Dermis blood vessel endothelial cell (primary cell): ENCODE measurements at places on chromosomes 3 and 15. TPM values are rescaled to one million over a fixed set of nuclear protein-coding genes. Genes with fewer than 3 reads are reported as not detected.

ILDR1 gene
- total RNA-seq, result not detected in 2 replicates

CTDSPL2 gene
- total RNA-seq, result 68.4 and 84.9 TPM in 2 replicates

LRRK1 gene
- total RNA-seq, result 12.1 and 14.2 TPM in 2 replicates

CSPG4 gene
- 0.19 and 0.68 TPM in 2 replicates for total RNA-seq

PRRT3 gene
- total RNA-seq, result 0.68 and 0.84 TPM in 2 replicates

DNA sequence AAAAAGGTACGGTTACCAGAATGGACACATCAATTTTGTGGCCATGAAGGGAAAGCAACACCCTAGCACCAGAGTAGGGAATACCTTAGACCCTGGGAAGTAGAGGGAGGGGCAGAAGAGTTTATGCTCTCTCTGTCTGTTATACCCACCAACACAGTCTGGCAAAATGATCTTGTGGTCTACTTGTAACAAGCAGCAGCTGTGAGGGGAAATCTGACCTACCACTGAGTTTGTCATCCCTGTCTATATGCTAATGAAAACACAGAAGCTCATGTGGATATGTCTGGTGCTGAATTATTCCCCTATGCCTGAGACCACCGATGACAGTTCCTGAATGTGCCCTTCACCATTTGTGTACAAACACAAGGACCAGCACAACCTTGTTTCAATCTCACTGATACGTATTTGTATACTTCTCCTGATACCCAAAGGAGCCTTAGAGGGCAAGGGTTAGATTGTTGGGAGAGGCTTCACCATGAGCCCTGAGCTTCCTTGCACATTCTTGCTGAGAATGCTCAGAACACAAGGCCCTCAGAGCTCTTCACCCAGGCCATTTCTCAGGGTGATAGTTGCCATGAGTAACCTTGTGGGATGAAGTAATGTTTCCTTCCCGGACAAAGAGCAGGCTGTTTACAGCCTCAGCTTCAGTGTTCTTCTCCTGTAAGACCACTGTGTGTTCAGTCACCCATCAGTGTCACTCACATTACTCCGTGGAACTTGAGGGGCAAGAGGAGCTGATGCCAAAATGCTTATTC is 24.7 kb upstream of the ZNF639 start:
- DNase-seq, result peak; percentile 30

GRCh38 chr15:95016511-95017229 is 785.3 kb downstream of the MCTP2 start:
- DNase-seq, result no peak

DNA sequence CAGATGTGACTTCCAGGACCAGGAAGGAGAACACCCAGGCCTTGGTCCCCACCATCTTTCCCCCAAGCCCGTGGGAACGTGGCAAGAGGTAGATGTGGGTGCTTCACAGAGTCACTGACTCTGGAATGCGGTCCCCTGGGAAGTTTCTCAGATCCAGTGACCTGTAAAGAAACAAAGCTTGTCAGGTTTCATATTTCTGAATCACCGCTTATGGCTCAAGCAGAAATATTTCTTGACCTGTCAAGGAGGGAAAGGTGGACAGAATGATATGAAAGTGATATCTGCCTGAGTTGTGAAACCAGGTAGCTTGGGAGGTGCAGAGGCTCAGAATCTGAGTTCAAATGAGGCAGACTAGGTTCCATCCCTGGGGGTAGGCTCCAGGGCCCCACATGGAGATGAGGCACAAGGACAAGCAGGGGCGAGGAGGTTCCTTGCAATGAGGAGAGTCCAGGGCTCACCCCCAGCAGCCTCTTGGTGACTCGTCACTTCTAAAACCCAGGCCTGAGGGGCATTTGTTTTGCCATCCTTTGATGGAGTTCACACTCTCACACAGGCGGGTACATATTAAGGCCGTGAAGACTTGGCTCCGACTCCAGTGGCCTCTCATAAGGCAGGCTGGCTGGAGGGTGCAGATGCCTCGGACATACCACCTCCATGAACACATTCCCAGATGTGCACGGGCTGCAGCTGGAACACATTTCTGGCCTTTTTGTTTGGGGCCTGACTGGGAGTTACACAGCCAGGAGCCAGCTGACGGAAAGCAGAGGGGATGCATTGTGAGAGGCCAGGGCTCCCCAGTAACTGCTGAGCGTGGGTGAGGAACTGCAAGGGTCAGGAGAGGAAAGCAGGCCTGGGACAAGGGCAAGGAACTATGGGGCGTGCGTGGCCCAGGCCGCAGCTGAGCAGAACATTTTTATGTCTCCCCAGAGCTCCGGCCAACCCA is 1.3 kb downstream of the CILP start:
- DNase-seq, result no peak

DNA sequence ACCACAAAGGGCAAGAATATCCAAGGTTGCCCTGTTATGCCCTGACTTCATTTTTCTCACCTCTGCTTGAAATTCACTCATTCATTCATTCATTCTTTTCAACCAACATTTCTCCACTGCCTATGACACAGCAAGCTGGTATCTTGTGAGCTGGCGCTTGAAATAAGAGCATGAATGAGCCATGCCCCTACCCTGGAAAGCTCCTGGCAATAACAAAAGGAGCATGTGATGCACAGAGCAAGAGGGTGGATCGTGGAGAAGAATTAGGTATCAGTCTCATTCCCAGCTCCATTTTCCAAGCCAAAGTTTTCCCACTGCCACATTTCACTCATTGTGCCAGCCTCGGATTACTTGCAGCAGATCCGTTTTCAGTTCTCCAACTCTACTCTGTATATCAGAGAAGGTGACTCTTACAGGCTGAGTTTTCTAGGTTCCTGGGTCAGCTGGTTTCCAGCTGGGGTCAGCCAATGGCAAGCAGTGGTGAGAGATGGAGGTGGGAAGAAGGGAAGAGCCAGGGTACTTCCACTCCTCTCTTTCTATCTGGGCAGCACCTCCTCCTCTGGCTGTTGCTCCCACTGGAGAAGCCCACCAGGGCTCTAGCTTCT is 144.8 kb downstream of the SUCLG2 start:
- no peak for DNase-seq

DNA sequence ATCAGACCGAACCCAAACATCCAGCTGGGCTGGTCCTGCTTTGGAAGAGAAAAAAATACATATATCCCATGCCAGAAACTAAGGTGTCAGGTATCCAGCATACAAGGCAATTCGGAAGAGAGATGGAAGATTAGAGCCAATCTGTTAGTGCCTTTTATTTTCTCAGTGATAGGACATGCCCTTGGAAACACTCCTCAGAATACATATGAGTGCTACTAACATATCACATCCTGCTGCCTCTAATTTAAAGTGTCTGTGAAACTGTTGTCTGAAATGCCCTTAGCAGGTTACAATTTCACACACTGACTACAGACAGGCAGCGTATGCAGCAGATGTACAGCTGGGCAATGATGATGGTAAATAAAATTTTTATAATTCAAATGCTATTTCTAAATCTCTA is 78.9 kb downstream of the RBPMS2 start:
- no peak for DNase-seq

DNA sequence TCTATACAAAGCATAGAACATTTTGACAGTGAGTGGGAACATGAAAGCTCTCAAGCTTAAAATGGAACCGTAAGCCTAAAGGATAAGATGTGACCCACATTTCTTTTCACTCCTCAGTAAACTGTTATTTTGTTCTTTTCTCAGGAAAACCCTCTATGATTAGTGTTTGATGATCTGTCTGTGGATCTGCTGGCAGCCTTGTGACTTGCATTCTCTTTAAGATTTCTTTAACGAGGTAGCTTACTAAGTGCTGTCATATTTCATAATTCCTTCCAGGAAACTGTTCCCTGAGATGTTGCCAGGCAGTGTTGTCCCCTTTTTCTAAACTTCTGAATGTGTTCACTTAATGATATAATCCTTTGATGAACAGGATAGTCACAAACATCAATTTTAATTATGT is 167.6 kb downstream of the PYDC2 start:
- no peak for DNase-seq

DNA sequence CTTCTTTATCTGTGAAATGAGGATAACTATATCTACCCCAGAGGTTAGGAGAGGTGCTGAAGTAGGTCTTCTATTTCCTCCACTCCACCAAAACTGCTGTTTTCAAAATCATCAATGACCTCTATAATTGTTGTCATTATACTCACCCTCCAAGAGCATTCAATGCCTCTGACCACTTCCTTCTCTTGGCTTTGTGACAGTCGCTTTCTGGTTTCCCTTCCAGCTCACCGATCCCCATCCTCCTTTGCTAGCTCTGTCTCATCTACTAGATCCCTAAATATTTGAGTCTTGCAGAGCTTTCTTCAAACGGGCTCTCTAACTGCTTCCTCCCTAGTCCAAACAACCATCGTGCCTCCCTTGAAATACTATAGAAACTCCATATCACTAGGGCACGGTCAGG is 153.5 kb downstream of the RPLP1 start:
- DNase-seq, result no peak

DNA sequence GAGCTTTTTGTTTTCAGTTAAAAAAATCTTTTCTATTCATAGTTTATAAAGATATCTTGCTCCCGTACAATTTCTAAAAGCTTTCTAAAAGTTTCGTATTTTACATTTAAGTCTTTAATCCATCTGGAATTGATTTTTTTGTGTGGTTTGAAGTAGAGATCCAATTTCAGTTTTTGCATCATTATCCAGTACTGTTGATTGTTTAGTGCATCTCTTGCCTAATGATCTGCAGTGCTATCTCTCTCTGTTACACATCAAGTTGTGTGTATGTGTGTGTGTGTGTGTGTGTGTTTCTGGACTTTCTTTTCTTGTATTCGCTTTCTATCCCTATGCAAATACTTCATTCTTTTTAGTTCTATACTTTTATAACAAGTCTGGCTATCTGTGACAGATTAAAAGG is 605.8 kb upstream of the DPPA4 start:
- no peak for DNase-seq

GRCh38 chr15:48833526-48834239 is 22.8 kb upstream of the CEP152 start:
- no peak for DNase-seq

DNA sequence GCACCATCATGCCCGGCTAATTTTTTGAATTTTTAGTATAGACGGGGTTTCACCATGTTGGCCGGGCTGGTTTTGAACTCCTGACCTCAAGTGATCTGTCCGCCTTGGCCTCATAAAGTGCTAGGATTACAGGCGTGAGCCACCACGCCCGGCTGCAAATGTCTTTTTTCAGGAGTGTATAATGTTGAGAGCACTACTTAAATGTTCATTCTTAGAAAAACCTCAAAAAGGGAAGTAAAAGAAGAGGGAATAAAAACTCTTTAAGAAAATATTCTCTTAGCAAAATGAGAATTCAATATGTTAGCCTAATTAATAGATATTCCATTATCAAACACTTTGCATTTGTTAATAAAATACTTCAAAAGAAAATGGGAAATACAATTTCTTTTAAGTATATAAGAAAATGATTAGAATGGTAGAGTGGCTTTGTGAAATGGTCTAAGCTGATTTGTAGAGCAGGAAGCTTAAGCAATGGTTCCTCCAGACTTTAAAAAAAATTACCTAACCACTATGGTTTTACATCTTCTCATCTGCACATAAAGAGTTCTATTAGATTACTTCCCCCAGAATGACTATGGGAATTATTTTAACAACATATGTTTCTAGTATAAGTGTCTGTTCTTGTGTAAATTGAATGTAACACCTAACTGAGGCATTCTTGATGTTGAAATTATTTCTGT is 226.7 kb upstream of the ALCAM start:
- DNase-seq, result no peak

- no peak for DNase-seq
These were observed 45.7 kb downstream of the MORC1 start for GRCh38 chr3:109072194-109072593.

DNA sequence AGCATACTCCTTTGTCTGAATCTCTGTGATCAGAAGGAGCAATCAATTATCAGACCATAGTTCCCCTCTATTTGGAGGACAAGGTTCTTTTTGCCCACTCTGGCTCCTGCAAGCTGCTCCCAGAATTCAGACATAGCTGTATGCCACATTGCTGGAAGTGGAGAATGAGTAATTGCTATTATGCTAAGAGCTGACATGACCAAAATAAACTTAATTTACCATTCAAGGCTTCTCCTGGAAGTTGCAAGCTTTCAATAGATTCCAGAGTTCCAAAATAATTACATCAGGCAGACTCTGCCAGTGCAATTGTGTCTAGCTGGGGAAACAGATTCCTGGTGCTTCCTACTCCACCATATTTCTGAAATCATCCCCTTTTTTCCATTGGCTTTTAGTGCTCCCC is 7.6 kb upstream of the DRD3 start:
- DNase-seq, result no peak

GRCh38 chr3:120928991-120929390 is 21.0 kb downstream of the STXBP5L start:
- DNase-seq, result no peak

- no peak for DNase-seq
These were observed 76.8 kb downstream of the LEKR1 start for GRCh38 chr3:156902916-156903315.

GRCh38 chr3:32712506-32713055 is 27.6 kb downstream of the CNOT10 start:
- DNase-seq, result no peak

DNA sequence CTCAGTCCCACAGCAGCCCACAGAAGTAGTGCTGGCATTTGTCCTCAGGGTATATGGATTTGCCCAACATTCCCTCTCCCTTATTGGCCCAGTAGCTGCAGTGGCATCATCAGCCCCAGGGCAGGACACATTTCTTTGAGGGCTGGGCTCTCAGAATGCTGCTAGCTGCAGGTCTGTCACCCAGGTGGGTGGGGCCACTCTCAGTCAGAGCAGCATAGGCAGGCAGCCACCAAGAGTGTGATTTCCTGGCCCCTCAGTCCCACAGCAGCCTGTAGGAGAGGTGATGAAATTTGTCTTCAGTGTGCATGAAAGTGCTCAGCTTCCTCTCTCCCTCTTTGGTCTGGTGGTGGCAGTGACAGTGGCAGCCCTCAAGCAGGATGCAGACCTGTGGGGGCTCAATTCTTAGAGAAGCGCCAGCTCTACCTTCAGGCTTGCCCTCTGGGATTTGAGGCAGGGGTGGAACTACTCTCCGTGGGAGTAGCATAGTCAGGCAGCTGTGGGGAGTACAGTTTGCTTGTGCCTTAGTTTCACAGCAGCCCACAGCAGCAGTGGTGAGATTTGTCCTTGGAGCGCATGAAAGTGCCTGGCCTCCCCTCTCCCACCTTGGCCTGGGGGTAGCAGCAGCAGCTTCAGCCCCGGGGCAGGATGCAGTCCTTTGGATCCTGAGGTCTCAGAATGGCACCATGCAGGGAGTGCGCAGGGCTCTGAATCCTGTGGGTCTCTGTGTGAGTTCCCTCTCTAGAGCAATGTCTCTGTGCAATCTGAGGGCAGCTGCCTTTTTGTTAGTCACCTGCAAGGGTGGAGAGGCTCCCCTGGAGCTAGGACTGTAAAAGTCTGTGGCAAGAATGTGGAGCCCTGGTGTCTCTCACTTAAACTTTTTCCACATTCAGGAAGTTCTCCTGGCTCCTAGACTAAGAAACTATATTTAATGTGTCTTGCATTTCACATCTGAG is 1229.1 kb downstream of the ROBO2 start:
- DNase-seq, result no peak
